ENCODE measurements at places on chromosomes 3 and 15. TPM values are rescaled to one million over a fixed set of nuclear protein-coding genes. Genes with fewer than 3 reads are reported as not detected.

SH3GL3 gene
- total RNA-seq, result 46.6 TPM

DNA sequence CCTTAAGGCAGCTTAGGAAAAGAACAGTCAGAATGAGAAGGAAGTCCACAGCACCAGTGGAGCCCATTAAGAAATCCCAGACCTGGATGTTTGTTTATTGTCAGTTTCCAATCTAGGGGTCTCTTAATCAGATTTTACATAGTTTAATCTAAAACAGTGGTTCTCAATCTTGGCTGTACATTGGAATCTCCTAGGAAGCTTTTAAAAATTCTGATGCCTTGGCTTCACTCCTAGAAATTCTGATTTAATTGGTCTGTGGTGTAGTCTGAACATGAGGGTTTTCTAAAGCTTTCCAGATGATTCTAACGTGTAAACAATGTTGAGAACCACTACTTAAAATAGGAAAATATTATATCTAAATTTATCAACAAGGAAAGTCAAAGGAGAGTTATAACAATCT is 56.6 kb upstream of the SPRED1 start:
- no peak for DNase-seq

LYZL4 gene
- total RNA-seq, result not detected

POPDC2 gene
- 4.6 TPM for total RNA-seq

CLRN1 gene
- not detected for total RNA-seq

GRCh38 chr3:136207489-136208115 is 11.5 kb upstream of the MSL2 start:
- no peak for DNase-seq

Data from spinal cord (tissue), 10 donors.